Fibroblast of the conjunctiva (primary cell): ENCODE measurements at places on chromosomes 1 and 21.

DNA sequence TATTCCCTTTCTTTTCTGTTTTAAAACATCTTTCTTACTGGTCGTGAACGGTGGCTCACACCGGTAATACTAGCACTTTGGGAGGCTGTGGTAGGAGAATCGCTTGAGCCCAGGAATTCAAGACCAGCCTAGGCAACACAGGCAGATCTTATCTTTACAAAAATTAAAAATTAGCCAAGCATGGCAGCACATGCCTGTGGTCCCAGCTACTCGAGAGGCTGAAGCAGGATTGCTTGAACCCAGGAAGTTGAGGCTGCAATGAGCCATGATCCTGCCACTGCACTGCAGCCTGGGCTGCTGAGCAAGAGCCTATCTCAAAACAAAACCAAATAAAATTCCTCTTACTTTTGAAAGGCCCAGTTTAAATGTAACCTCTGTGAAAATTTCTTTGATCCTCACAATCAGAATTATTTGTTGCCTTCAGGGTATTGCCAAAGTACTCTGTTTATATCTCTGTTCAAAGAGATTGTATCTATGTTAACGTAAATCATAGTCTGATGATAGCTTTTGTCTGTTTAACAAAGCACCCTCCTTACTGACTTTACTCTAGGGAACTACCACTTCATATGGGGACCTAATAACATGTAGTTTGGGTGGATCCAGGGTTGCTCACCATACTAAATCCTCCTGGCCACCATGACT is 71.6 kb downstream of the RERE start:
- no peak for DNase-seq

DNA sequence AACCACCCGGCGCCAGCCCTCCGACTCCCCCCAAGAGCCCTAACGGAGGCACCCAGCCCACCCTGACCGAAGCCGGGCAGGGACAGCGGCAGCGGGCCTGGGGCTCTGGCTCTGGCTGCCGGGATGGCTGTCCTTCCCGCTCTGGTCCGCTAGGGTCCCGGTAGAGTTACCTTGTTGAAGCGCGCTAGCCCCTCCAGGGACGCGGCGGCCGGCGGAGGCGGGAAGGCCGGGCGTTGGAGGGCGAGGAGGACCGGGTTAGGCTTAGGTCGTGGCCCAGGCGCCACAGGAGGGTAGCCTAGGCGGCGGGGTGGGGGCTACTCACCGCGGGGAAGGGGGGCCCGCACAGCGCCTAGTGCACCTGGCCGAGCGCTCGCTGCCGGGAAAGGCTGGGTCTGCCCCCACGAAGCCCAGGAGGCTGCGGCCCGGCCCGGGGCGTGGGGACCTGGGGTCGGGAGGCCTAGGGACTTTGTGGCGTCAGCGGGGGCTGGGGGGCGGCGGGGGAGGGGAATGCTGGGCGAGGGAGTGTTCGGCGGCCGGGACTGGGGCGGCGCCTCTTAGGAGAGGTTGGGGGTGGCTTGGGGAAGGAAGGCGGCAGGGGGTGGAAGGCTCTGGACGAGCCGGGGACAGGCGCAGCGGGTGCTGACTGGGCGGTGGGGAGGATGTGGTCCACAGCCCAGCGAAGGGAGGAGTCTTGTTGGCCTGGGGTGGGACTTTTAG is at the start of gene TRIM17:
TSS of gene TRIM17 (minus strand) at position 645 of the 717 bp plus-strand sequence. CDS start 1,789 bp downstream, outside the sequence.
- no peak for DNase-seq

- no peak for DNase-seq
Measured at GRCh38 chr1:20381045-20381641, 90.5 kb downstream of the VWA5B1 start.

DNA sequence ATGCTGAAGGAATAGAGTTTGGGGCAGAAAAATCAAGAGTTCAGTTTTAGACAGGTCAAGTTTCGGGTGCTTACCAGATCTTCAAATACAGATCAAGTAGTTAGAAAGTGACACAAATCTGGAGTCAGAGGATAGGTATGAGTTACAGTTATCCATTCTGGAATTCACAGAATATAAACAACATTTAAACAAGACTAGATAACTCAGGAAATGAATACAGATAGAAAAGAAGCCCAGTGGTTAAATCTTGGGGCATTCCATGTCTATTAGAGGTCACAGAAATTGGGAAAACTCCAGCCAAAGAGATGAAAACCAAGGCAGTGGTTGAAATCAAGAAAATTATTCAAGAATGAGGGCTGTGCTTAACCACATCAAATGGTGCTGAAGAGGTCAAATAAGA is 187.0 kb upstream of the HP1BP3 start:
- no peak for DNase-seq

DNA sequence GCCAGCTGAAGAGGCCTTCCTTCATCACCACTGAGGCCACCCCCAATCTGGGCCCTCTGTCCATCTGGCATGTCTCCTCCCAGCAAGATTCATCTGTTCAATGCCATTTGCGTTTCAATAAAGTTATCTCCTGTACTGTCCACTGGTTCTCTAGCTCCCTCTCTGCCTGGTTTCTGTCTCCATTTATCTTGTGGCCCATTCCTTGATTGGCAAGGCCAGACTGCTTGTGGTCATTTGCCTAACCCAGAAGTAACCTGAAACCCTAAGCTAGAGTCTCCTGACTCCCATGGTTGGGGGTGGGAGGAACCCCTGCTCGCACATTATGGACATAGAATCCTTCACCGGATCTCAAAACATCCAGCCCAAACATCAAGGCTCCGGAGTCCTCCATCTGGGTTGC is 2.1 kb upstream of the IPO9 start:
- peak; percentile 8 for DNase-seq

DNA sequence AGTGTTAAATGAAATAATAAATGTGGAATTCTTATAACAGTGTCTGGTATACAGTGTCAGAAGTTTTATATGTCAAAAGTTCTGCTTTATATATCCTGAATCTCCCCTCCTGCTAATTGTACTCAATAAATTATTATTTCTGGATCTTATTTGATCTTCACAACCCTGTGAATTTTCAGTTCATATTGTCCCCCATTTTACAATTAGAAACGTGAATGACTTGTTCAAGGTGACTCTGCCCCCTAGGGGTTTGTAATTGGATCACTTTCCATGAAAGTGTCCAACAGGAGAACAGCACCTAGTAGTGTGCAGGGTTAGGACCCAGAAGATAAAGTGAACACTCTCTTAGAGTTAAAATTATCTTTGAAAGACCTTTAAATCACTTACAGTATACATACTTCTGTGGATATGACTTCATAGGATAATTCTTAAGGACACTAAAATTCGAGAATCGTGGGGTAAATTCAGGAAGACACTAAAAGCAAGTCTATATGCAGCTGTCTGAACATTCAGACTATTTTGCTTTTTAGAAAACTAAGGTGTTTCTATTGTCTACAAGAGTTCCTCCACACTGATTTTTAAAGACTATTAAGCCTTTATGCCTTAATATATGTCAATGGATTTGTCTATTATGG is 4.5 kb upstream of the DDR2 start:
- DNase-seq, result no peak

GRCh38 chr1:151988405-151988923 is 5.2 kb downstream of the S100A10 start:
- peak; percentile 55 for DNase-seq

DNA sequence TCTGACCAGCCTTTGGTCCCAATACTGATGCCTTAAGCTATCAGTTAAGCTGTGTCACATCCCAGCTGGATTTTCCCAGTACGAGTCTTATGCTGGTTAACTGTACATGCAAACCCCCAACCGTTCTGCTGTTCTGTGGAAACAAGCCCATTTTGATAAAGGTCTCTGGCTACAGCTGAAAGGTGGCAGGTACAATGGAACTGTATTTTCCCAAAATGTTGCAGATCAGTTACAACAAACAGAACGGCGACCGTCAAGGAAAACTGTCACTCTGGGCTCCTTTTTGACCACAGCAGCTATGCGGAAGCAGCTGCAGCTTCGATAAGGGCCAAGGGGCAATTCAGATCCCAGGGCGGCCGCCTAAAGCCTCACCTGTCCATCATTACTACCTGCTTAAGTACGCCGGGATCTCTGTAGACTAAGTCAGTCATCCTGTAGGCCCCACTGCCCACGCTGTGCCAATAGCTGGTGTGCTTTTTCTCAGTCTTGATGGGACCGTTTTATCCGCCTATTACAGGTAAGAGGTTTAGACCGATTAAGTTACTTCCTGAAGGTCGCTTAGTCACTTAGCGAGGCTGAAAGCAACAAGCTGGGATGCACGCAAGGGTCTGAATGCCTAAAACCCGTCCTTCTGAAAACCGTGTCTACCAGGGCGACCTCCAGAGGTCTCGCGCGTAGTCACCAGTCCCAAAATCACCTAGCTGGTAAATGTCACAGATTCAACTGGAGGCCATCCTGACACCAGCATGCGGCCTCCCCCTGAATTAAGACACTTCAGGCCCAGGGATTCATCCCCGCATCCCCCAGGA is 11.1 kb upstream of the RAB42 start:
- DNase-seq, result no peak
